ENCODE measurements at places on chromosomes 12 and 14. TPM values are rescaled to one million over a fixed set of nuclear protein-coding genes. Genes with fewer than 3 reads are reported as not detected.
A peak's percentile ranks its signal among the peaks of the same experiment; 100 is the strongest.

- H3K4me1 ChIP-seq = no peaks in the 10 kb centered on the region
- H3K36me3 ChIP-seq = no peaks in the 10 kb centered on the region
- no peak overlapping the region for H3K27ac ChIP-seq
- no peak for DNase-seq
Measured at GRCh38 chr12:67981287-67982162, 7.7 kb upstream of the IFNG-AS1 start.

DNA sequence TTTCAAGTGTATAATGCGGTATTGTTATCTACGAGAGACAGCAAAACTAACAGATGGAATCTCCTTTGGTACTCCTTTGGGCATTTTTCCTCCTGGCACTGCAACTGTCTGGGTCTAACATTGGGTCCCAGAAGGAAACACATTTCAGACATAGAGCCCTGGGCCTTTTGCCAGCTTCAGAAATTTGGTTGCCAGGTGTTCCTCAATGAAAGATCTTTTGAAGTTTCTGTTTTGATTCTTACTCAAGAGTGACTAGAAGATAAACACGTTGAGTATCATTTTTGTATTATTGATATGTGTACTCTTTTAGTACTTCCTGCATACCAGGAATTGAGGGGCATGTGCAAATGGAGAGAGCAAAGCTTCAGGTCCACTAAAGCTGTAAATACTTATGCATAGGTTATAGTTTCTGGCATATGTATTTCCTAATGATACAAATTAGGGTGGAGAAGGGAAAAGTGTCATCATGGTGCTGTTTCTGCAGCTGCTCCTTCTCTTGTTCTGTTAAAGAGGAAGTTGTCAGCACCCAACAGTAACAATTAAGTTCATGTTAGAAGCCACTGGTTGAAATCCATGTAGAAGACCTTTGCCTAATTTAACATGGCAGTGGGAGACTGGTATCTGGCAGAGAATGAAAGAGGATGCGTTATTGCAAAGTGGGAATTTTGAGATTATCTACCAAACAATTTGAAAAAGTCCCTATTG, 53.5 kb downstream of the SLC38A6 start:
- H3K36me3 ChIP-seq = no peaks in the 10 kb centered on the region
- H3K27ac ChIP-seq = no peak overlapping the region
- no peaks in the 10 kb centered on the region for H3K27me3 ChIP-seq
- DNase-seq = no peak
- H3K4me1 ChIP-seq = peaks cover 7% of the 10 kb centered on the region
- no peak overlapping the region for H3K4me3 ChIP-seq

GRCh38 chr12:27449026-27449425, 2.5 kb downstream of the SMCO2 start:
- no peak overlapping the region for H3K4me3 ChIP-seq
- DNase-seq = no peak
- peaks cover 9% of the 10 kb centered on the region for H3K4me1 ChIP-seq
- H3K27me3 ChIP-seq = peaks cover 10% of the 10 kb centered on the region

DNA sequence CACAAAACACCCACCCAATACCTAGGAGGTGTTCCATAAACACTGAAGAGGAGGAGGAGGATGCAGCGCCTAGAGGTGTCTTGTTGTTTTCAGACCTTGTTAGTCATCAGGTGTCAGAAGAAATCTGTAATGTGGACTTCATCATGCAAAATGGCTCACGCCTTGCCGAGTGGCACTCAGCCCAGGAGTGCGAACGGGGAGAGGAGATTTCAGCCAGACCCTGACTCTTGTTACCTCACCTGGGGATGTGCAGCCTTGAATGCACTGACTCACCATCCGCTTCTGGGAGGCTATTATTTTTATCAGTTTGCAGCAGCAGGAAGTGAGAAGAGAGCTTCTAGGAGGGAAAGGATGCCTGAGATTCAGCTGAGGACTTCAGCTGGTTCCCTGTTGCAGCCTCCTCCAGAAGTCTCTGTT, 48.2 kb upstream of the PLXNC1 start:
- peak overlapping the region; percentile 35 for H3K4me3 ChIP-seq
- peak; percentile 37 for DNase-seq
- peak overlapping the region; percentile 56 for H3K27ac ChIP-seq
- H3K36me3 ChIP-seq = no peaks in the 10 kb centered on the region
- peaks cover 39% of the 10 kb centered on the region for H3K4me1 ChIP-seq
- H3K27me3 ChIP-seq = peaks cover 8% of the 10 kb centered on the region

- DNase-seq = peak; percentile 36
- no peaks in the 10 kb centered on the region for H3K36me3 ChIP-seq
- peaks cover 4% of the 10 kb centered on the region for H3K27me3 ChIP-seq
- H3K4me1 ChIP-seq = peaks cover 14% of the 10 kb centered on the region
- H3K27ac ChIP-seq = no peak overlapping the region
- H3K4me3 ChIP-seq = no peak overlapping the region
Measured at GRCh38 chr12:26274441-26275312, 79.3 kb downstream of the SSPN start.

GRCh38 chr14:64572386-64573104, 22.8 kb downstream of the PPP1R36 start:
- no peak overlapping the region for H3K27ac ChIP-seq
- no peaks in the 10 kb centered on the region for H3K27me3 ChIP-seq
- no peak for DNase-seq
- H3K4me1 ChIP-seq = no peaks in the 10 kb centered on the region
- no peak overlapping the region for H3K4me3 ChIP-seq
- H3K36me3 ChIP-seq = no peaks in the 10 kb centered on the region

GRCh38 chr12:109301643-109302168, 7.4 kb downstream of the FOXN4 start:
- H3K4me1 ChIP-seq = no peaks in the 10 kb centered on the region
- H3K4me3 ChIP-seq = no peak overlapping the region
- DNase-seq = no peak
- no peaks in the 10 kb centered on the region for H3K36me3 ChIP-seq
- H3K27ac ChIP-seq = no peak overlapping the region

GRCh38 chr14:106051796-106052195, 525.4 kb downstream of the TMEM121 start:
- H3K4me1 ChIP-seq = peaks cover 2% of the 10 kb centered on the region
- H3K27me3 ChIP-seq = peaks cover 21% of the 10 kb centered on the region
- DNase-seq = no peak
- no peak overlapping the region for H3K27ac ChIP-seq
- no peaks in the 10 kb centered on the region for H3K36me3 ChIP-seq

GRCh38 chr12:76422154-76422542, 73.9 kb upstream of the BBS10 start:
- no peaks in the 10 kb centered on the region for H3K27me3 ChIP-seq
- H3K27ac ChIP-seq = no peak overlapping the region
- H3K4me3 ChIP-seq = no peak overlapping the region
- peaks cover 33% of the 10 kb centered on the region for H3K36me3 ChIP-seq
- H3K4me1 ChIP-seq = peaks cover 6% of the 10 kb centered on the region
- DNase-seq = no peak

GRCh38 chr12:22692964-22693555, 68.1 kb downstream of the ETNK1 start:
- no peak overlapping the region for H3K27ac ChIP-seq
- DNase-seq = no peak
- peaks cover 5% of the 10 kb centered on the region for H3K27me3 ChIP-seq

GRCh38 chr12:4448943-4449850, 3.6 kb upstream of the FGF6 start:
- H3K4me1 ChIP-seq = no peaks in the 10 kb centered on the region
- H3K4me3 ChIP-seq = no peak overlapping the region
- H3K36me3 ChIP-seq = no peaks in the 10 kb centered on the region
- no peak overlapping the region for H3K27ac ChIP-seq
- H3K27me3 ChIP-seq = peaks cover 14% of the 10 kb centered on the region
- DNase-seq = no peak

DNA sequence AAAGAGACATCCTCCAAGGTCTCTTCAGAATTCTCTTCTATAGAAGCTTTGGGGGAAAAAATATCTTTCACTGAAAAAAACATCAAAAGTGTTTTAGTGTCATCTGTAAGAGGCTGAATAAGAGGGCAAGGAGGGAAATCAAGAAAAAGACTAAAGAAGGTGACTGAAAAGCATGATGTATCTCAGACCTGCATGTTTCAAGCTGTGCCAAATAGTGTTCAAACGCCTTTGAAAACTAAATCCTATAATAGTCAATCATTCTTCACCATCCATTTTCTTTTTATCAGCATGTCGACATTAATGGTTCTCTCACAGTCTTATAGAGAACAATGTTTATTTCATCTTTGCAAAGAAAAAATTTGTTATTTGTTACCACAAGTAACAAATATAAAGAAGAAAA, 94.5 kb downstream of the CEP128 start:
- H3K36me3 ChIP-seq = no peaks in the 10 kb centered on the region
- no peaks in the 10 kb centered on the region for H3K4me1 ChIP-seq
- H3K4me3 ChIP-seq = no peak overlapping the region

DNA sequence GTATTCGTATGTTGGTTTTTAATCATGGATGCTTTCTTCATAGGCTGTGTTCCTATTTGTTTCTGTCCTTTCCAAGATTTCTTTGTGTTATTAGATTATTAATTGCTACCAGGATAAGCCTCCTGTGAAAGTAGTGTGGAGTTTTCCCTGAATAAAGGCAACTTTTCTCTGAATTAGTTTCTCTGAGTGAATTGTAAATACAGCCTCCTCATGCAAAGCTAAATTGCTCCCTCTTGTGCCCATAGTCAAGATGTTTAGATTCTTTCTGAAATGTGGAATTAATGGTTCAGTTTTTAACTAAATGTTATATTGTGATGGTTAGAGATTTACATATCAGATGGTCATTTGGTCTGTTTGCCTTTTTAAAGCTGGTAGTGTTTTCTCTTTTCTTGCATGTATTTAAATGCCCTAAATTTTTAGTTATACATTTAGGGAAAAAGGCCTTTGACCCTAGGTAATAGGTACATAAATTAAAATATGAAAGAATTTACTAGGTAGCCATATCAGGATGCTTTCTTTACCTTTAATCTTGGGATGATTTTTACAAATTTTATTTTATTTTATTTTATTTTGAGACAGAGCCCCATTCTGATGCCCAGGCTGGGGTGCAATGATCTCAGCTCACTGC, 8.9 kb downstream of the APAF1 start:
- H3K27me3 ChIP-seq = no peaks in the 10 kb centered on the region
- peaks cover 13% of the 10 kb centered on the region for H3K4me1 ChIP-seq
- H3K4me3 ChIP-seq = no peak overlapping the region
- peaks cover 36% of the 10 kb centered on the region for H3K36me3 ChIP-seq

GRCh38 chr14:31265701-31266398, 58.3 kb upstream of the HECTD1 start:
- no peak overlapping the region for H3K27ac ChIP-seq
- H3K4me1 ChIP-seq = peaks cover 3% of the 10 kb centered on the region
- H3K36me3 ChIP-seq = no peaks in the 10 kb centered on the region
- no peak for DNase-seq
- no peak overlapping the region for H3K4me3 ChIP-seq
- no peaks in the 10 kb centered on the region for H3K27me3 ChIP-seq

DNA sequence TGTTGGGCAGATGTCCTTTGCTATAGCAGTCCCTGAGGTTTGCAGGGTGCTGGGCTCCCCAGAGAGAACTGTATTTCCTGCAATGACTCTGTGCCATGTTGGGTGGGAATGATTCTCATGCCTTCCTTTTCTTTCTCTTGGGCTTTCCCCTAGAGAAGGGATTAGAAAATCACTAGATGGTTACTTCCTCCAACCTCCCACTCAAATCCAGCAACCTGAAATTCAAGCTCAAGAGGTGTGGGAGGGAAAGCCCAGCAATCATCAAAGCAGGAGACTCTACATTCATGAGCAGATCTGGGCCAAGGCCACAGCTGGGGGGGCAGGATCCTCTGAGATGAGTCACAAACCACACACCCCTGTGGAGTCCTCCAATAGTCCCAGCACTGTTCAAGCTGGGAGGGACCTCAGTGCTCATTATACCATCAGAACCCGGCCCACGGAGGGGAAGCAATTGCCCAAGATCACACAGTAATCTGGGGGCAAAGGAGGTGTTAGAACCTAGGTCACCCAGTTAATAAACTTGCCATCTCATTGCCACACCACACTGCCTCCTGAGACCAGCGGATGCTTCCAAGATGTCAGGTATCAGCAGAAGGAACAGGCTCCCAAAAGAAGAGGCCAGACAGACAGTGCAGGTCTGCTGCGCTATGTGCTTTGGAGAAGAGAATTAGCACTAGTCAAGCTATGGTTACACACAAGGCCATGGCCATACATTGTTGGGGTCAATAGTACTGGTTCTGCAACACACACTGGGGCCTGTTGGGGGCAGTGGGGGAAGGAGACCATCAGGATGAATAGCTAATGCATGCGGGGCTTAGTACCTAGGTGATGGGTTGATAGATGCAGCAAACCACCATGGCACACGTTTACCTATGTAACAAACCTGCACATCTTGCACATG, 65.7 kb downstream of the TTC9 start:
- no peak overlapping the region for H3K4me3 ChIP-seq
- no peaks in the 10 kb centered on the region for H3K36me3 ChIP-seq
- DNase-seq = no peak
- peaks cover 7% of the 10 kb centered on the region for H3K27me3 ChIP-seq

The NOC4L gene
- 32.8 TPM for total RNA-seq

The BRI3BP gene
- 26.5 TPM for total RNA-seq

The MORN3 gene
- total RNA-seq = 0.26 TPM

The NPFF gene
- total RNA-seq = not detected

The STYK1 gene
- total RNA-seq = 5.9 TPM

The USP44 gene
- 18.9 TPM for total RNA-seq

The GNB3 gene
- total RNA-seq = not detected

The TRIM9 gene
- total RNA-seq = 0.63 TPM

The SYCP3 gene
- 2.0 TPM for total RNA-seq

The CTDSP2 gene
- total RNA-seq = 100 TPM

The MUCL1 gene
- total RNA-seq = not detected

The RNASE3 gene
- not detected for total RNA-seq
